ENCODE measurements at places on chromosomes 5 and 9.

GRCh38 chr9:124757616-124758015 lies 13.5 kb downstream of the NR6A1 start:
- no peak for DNase-seq

DNA sequence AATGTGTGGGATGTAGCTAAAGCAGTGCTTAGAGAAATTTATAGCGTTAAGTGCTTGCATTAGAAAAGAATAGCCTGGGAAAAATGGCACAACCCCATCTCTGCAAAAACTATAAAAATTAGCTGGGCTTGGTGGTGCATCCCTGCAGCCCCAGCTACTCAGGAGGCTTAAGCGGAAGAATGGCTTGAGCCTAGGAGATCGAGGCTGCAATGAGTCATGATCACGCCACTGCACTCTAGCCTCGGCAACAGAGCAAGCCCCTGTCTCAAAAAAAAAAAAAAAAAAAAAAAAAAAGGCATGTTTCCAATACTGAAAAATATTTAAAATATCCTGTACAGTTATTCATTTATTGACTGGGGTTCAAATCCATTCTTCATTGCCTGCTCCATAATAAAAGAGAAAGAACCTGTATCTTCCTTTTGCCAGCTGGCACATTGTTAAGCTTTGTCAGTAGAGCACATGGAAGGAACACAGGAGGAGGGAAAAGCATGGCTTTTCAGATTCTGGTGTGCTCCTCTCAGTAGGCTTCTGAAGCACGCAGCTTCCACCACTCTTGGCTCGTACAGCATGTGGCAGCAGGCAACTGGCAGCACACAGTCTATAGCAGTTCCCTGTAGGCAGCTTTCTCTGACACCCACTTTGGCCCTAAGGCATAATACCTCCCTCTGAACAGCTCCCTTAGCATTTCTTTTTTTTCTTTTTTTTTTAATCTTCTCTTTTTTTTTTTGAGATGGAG lies 73.5 kb downstream of the TRIM36 start:
- DNase-seq: no peak

GRCh38 chr5:1244976-1245375 lies 19.8 kb downstream of the SLC6A18 start:
- peak; percentile 52 for DNase-seq

DNA sequence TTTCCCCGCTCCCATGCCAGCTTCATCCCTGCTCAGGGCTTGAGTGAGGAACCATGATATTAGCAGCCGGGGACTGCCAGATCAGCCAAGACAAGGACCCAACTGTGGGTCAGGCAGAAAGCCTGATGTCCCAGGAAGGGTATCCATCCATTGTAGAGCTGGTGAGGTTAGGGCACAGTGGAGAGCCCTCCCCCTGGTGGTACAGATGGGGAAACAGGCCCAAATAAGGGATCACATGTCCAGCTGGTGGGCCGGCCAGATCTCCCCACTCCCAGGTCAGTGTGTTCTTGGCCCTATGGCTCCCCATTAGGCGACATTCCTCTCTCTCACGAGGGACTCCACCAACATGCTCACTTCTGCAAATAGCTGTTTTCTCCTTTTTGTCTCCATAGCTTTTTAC lies 9.0 kb downstream of the CDX1 start:
- DNase-seq: peak; percentile 62

DNA sequence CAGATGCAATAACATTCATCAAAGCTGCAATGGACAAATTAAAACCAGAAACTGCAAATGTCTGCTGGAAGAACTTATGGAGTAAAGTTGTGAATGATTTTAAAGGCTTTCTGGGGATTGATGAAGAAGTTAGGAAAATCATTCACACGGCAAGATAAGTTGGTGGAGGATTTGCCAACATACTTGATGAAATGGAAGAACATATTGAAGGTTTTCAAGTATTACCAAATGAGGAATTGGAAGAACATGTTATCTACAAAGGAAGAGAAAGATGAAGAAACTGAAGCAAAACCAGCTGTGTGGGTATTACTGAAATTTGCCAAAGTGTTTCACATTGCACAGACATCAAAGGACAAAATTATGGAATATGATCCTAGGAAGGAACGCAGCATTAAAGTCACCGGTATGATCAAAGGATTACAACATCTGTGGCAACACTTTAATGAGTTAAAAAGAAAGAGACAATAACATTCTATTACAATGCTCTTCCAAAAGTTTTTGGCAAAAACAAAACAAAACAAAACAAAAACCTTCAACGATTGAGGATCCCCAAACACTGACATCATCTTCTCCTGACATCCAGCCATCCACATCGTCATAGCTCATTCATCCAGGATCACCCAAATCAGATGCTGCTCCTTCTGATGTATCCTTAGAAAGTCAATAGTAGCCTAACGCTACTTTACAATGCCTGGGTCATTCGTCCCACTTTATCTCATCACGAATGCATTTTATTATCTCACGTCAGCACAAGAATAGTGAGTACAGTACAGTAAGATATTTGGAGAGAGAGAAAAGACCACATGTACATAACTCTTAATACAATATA lies 61.3 kb upstream of the SMC5 start:
- DNase-seq: no peak

DNA sequence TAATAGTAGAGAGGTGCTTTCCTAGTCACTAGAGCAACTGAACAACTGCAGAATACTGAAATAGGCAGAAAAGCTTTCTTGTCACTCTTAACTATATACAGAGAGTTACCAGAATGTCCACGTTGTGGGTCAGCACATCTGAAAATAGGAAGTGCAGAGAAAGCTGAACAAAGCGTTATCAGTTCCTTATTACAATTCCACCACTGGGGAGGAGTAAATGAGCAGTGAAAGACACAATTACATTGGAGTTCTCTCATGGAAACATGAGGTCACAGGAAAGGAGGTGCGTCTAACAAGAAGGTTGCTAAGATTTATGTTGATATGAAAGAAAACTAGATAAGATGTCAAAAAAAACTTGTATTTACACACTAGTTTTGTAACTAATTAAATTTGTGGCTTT lies 461.9 kb upstream of the COX7C start:
- no peak for DNase-seq

GRCh38 chr9:128409978-128410377 lies 10.7 kb upstream of the CERCAM start:
- DNase-seq: peak; percentile 52

DNA sequence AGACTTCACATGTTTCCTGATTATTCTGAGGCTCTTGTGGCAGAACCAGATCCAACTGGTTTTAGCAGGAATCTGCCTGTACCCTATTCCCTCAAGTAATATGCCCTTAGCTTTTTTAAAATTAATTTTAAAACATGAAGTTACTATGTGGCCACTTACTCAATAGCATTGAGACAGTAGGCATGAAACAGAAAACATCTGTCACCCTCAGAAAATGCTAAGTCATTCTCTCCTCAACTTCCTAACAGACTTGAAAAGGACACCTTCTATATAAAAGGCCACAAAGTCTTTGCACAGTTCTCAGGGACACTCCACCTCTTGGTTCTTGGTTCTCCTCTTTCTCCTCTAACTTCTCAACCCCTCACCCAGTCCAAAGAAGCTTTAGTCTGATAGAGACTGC lies 277.8 kb downstream of the RAB3C start:
- no peak for DNase-seq

DNA sequence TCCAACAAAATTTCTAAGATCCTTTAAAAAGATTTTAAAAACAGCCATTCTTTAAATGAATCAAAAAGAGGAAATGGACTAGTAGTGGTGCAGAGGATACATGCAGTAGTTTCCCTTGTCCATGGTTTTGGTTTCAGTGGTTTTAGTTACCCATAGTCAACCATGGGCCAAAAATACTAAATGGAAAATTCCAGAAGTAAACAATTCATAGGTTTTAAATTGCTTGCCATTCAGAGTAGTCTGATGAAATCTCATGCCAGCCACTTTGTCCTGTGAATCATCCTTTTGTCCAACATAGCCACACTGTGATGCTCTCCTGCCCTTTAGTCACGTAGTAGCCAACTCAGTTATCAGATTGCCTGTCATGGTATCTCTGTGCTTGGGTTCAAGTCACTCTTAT lies 286.1 kb downstream of the ANXA1 start:
- DNase-seq: no peak

DNA sequence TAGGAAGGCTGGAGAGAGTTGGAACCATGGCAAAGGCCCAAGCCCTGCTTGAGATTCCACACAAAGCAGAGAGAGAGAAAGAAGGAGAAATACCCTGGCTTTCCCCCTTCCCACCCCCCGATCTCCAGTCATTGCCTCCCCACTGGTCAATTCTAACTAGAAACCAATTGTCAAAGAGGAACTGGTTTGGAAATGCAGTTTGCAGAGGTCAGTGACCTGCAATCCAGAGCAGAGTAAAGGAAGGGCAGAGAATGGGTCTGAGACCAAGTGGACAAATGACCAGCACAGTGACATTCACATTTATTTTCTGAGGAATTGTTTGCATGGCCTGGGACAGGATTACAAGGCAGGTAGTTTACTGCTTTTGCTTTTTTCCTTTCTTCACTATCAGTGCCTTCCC lies 37.5 kb upstream of the ZFYVE16 start:
- no peak for DNase-seq

GRCh38 chr5:148951612-148952011 lies 111.2 kb downstream of the SH3TC2 start:
- DNase-seq: no peak

- DNase-seq: no peak
Measured at GRCh38 chr5:87150630-87151029, 117.1 kb upstream of the RASA1 start.

DNA sequence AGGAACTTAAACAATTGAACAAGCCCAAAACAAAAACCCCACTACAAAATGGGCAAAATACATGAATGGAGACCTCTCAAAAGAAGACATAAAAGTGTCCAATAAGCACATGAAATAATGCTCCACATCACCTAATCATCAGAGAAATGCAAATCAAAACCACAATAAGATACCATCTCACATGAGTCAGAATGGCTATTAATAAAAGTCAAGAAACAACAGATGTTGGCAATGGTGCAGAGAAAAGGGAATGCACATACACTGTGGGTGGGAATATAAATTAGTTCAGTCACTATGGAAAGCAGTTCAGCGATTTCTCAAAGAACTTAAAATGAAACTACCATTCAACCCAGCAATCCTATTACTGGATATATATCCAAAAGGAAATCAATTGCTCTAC lies 337.4 kb upstream of the GRIA1 start:
- DNase-seq: no peak

DNA sequence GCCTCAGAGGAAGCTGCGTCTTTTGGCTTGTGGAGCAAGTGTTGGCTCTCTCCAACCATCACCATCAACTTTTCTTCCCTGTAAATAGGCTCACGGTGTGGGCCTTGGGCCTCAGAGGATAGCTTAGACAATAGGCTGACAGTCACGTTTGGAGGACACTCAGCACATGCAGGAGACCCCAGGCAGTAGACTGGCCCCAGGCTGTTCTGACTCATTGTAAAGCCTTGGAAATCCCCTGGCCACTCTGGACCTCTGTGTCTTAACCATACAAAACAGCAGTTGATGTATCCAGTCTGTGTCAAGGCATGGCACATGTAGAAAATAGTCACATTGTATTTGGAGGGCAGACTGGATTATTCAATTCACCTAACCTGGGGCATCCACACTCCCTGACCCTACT lies 18.6 kb downstream of the CD74 start:
- no peak for DNase-seq

- DNase-seq: no peak
Measured at GRCh38 chr5:133381041-133381440, 231.3 kb downstream of the FSTL4 start.

DNA sequence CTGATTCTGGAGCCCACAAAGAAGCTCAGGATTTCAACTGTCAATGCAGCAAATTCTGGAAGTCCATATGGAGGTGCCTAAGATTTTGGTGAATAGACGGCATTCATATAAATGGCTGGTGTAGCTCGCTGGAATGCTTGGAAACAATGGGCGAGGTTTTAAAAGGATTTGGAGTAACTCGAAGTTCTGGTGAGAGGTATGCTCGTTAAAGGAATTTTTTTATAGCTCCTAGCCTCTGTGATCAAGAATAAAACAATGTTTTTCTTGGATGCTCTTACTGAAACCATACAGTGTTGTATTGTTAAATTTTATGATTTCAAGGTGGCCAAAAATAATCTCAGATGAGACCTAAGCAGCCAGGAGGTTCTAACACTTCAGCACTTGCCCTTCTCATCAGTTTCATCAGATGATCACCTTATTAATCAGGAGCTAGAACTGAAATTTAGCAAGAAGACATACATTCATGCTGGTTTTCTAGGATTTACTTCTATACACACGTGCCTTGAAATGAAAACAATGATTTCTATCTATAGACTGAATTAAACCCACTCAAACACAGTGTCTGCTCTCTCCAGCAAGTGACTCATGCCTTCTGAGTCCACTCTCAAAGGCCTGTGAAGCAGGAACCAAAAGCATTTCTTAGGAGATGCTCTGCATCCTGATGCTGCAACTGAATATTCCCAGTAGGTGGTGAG lies 79.2 kb downstream of the OTULIN start:
- no peak for DNase-seq

DNA sequence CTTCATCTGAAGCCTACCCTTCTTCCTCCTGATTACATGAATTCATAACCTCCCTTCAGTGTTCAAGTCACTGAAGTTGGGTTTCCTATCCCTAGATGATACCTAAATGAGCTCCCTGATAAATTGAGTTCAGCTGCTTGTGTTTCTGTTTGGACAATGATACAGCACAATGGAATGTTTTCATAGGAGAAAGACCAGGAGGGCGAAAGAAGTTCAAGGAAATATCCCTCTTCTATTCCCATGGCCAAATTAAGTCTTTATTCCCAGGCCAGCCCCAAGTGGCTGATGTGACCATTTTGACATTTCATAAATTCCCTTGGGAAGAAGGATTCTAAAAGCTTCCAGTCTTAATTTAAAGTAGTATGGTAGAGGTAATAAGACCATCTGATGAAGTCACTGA lies 555.8 kb upstream of the CLINT1 start:
- no peak for DNase-seq

- no peak for DNase-seq
Measured at GRCh38 chr9:114894609-114895433, 35.6 kb downstream of the TNFSF8 start.

- no peak for DNase-seq
Measured at GRCh38 chr5:75839547-75839946, 122.3 kb upstream of the POC5 start.

DNA sequence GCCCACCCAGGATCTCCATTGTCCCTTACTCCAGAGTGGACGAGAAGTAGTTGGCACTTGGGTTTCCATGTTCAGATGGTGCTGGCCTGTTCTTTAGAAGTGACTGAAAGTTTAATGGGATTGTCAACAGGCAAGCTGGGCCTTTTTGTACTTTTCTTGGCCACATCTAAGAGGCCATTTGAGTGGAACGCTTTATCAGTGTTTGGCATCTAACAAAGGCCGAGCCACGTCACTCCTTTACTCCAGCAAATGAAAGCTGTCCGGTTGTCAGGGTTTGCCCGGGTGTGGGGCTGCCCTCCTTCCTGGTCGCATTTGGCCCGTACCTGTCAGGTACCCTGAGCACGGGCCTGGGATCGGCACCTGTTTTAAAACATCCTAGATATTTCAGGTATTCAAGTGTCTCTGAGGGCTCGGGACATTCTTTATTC lies 71.5 kb downstream of the RCL1 start:
- no peak for DNase-seq

DNA sequence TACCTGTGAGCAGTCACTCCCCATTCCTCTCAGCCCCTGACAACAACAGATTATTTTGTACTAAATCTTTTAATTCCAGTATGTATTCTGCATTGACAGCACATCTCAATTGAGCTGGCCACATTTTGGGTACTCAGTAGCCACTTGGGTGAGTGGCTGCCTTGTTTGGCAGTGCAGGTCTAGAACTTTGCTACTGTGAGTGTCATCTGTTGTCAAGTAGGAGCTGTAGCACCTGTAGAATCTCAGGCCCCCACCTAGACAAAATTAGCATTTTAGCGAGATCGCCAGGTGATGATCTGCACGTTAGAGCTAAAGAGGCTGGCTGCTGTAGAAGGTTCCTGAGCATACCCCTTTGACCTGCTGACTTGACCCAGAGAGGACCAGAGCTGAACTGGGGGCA lies 44.4 kb upstream of the CPEB4 start:
- no peak for DNase-seq

Data from Caco-2 (cell line).